T-helper 17 cell (primary cell): ENCODE measurements at places on chromosomes 16 and 17.

GRCh38 chr16:67477960-67478554 lies 2.9 kb downstream of the ATP6V0D1 start:
- no peak for DNase-seq

DNA sequence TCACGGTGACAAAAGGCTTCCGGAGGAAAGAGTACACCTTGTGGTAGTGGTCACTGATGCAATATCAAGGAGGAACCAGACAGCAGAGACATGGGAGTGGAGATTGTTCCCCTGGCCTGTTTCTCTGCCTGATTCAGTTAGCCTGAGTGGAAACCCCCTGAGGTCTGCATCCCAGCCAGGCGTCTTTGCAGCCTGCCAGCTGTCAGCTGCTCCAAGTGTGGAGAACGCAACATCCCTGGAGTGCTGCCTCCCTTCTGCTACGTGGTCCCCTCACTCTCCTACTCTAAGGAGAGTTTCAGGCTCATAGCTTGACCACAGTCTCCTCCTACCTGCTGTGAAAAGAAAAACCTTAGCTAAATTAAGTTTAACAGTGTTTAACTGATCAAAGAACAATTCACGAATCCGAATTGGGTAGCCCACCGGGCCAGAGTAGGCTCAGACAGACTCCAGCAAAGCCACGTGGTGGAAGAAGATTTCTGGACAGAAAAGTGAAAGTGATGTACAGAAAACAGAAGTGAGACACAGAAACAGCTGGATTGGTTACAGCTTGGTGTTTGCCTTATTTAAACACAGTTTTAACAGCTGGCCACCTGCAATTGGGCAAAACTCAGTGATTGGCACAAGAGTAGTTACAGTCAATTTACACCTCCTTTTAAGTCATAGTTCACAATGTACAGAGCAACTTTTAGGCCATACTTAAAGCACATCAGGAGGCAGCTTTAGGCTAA lies 188.6 kb downstream of the DNAH9 start:
- no peak for DNase-seq

- DNase-seq = no peak
These were observed 2.5 kb downstream of the KIF19 start for GRCh38 chr17:74328487-74328886.

- no peak for DNase-seq
These were observed 25.1 kb downstream of the ZP2 start for GRCh38 chr16:21186326-21186691.

DNA sequence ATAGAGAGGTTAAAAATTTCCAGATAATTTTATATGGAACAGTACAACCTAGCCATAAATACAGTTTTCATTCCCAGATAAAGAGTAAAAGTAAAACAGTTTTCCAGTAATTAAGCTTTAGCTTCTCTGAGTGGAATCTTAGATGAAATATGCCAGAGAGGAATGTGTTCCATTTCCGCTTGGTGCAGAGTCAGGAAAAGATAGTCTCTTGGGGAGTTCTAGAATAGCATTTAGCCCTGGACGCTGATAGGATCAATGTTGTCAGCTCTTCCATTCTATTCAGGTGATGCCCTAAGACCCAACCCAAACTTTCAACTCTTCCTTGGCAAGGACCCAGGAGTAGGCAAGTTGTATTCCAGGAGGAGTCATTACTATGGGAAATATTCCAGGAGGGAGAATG lies 30.9 kb upstream of the ABCA3 start:
- DNase-seq = no peak

DNA sequence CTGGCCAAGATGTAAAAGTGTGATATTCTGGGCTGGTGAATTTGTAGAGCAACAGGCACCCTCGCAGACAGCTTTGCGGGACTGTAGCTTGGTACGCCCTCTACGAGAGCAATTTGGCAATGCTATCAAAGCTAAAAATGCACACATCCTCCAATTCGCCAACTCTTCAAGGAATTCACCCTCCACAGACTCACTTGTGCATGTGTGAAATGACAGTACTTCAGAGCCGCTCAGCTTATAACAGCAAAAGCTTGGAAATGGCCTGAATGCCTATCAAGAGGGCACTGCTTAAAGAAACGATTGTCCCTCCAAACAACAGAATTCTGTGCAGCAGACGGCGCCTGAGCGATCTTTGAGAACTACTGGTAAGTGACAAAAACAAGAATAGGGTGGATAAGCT lies 130.8 kb downstream of the SDK2 start:
- no peak for DNase-seq

GRCh38 chr16:30108059-30108850 lies 5.1 kb downstream of the GDPD3 start:
- no peak for DNase-seq

- no peak for DNase-seq
These were observed 53.2 kb downstream of the MYH11 start for GRCh38 chr16:15803618-15804017.

DNA sequence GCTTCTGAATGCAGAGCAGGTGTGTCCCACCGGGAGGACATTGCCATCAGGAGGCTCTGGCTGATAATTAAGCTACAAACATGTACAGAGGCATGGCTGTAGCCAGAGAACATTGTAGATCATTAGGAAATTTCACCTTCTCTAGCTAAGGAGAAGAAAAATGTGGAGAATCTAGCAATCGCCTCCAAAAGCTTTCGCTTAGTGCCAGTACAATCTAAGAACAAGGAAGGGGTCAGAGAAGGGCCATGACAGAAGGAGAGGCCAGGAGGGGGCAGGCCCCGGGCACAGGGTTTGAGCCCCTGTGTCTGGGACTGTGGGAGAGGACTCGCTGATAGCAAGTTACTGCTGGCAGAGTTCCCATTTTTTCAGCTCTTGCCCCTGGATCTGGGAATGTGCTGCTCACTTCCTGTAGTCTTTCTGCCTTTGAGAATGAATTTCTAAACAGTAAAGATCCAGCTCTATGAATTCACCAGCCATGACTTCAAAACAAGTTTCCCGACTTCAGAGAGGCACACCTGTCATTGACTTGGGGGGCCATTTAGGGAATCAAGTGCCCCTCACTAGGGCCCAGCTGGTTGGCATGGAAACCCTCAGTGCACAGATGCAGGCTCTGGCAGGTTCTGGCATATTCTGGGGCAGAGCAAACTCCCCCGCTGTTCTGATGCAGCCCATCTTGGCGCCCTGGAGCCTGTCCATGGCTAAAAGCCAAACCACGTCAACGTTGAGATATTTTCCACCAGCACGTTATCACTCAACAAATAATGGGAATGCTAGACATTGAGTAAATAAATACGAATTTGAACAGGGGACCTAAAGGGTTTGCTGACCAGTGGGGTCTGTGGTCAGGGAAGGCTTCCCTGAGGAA lies 59.5 kb upstream of the CACNG4 start:
- no peak for DNase-seq

- no peak for DNase-seq
These were observed 1.0 kb upstream of the SIRT7 start for GRCh38 chr17:81918832-81919545.

GRCh38 chr17:66191593-66192377 lies at the start of gene CEP112:
CEP112 (minus strand) TSS chr17:66192133.
- peak; percentile 95 for DNase-seq

DNA sequence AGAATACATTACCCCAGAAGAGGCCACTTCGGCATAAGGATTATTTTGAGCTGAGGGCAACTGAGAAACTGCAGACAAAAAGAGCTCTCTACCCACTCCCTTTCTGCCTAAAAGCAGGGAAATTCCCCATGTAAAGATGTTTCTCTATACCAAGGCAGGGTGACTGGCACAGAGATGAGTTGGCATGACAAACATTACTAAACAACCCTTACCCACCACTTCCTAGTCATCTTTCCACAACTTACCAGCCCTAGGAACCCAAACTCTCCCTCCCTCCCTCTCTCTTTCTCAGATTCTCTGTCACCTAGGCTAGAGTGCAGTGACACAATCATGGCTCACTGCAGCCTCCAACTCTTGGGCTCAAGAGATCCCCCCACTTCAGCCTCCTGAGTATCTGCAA lies 68.6 kb downstream of the EMP2 start:
- DNase-seq = no peak

DNA sequence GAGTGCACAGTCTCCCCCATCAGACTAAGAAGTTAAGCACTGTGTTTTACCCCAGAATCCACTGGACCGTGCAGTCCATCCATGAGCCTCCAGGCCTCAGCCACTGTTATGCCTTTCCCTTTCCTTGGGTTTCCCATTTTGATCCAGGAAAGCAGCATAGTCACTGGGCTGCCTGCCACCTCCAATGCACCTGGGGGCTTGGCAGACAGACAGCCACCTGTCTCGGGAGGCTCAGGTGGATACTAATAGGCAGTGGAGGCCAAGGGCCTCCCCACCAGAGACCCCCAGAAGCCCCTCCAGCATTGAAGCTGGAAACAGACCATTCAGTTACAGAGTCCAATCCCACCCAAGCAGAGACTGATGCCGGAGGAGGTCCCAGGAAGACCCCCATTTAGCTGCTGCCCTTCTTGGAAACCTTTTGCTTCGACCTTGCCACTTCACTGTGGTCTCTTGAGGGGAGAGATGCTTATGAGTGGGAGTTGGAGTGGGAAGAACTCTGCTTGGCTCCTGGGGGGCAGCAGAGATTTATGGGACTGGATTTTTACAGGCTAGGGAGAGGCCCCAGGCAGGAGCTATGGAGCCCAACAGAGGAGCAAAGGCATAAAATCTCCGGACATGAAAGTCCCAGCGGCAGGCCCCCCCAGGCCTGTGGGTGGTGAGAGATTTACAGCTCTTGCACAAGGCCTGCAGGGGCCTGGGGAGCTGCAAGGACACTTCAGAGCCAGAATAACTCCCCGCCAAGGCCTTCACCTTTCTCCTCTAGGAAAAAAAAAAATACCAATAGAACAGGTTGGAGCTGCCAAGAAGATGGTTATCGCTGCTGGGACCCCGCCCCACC lies 12.2 kb upstream of the SP2 start:
- no peak for DNase-seq

- DNase-seq = no peak
These were observed 113.9 kb downstream of the VPS53 start for GRCh38 chr17:600576-601243.

- DNase-seq = no peak
These were observed 121.1 kb downstream of the SOCS1 start for GRCh38 chr16:11134722-11135463.

DNA sequence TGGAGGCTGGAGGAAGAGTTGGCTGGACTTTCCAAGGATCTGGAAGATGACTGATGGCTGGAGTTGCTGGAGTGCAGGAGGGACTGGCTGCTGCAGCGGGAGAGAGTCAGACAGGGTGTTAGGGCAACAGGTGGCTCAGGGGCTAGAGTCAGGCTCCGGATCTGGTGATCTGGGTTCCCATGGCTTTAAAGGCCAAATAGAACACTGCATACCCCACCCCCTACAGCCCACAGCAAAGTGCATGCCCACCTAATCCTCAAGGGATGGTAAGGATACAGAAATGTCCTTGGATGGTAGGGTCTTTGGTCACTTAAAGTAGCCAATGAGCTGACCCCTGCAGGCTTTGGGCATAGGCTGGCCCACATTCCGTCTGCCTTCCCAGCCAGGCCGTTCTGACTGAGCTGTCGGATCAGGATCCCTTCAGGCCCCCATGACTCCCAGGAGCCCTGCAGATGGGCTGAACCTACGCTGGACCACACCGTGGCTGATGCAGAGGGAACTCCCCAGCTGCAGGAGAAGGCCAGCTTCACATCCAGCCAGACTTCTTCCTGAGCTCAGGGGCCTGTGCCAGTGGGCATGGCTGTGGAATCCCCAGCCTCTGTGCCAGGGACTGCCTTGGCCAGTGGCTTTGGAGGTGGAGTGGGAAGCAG lies 13.9 kb downstream of the TNS4 start:
- DNase-seq = no peak

DNA sequence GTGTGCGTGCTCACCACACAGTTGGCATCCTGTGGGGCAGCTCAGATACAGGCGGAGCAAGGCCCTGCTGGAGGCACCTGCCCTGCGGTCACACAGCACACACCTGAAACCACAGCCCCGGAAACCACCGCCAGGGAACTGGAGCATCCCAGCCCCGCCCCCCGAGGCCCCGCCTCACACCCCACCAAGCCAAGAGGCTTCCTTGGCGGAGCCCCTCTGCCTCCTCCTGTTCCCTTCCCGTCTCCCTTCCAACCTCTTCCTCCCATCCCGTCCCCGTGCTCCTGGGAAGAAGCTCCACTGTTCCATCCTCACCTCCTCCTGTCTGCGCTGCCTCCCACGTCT lies 205.5 kb downstream of the NTN1 start:
- peak; percentile 48 for DNase-seq

DNA sequence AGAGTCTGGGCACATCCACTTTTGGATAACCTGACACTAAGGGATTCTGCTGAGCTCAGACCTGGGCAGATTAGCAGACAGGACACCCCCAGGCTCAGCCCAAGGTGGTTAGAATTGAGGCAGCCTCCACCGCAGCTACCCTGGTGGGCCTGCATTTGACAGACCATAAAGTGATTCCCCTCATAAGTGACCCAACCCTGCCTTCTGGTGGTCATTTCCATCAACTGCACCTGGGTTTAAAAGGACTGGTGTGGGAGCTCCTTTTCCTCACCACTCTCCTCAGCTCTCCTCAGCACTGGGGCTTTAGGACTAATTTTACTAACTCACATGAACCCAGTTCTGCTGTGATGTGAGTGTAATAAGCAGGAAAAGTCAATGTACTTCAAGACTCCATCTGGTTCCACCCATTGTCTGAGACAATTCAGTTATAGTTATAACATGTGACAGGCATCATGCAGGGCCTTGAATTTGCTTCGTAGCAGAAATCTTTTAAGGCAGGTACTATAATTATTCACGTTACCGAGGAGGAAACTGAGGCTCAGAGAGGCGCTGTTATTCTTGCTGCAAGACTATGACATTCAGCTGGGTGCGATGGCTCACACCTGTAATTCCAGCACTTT lies 42.5 kb downstream of the MYH3 start:
- no peak for DNase-seq

DNA sequence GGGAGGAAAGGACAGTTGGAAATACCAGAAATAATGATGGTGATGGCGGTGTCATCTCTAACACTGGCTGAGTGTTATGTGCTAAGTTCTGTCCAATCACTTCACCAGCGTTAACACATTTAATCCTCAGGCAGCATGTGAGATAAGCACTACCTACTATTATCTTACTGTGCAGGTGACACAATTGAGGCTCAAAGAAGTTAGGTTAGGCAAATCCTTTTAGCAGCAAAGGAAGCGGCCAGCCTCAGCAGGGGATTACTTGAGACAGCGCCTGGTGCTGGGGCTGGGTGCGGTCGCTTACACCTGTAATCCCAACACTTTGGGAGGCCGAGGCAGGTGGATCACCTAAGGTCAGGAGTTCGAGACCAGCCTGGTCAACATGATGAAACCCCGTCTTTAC lies 18.7 kb upstream of the DHX8 start:
- DNase-seq = no peak
